Germinal center (tissue), 1 donor: ENCODE measurements at places on chromosomes 1 and 21.

- DNase-seq = peak; percentile 37
These were observed 11.5 kb upstream of the HCRTR1 start for GRCh38 chr1:31605908-31606427.

GRCh38 chr1:98399218-98399617, 262.3 kb upstream of the SNX7 start:
- no peak for DNase-seq

DNA sequence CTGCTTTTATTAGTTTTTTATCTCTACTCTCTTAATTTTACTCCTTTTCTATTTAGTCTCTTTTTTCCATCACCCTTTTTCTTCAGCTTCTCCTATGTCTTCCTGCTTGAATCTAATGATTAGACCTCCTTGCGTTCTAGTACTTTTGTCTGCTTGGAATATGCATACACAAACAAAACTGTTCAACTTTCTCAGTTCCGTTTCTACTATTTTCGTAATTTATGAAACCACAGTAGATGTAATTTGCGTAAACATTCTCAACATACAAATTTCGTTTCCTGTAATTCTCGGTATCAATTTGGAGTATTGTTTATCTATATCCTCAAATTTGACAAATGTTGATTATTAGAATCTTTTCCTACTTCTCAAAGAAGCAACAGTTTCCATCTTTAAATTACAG, 772.5 kb downstream of the USP25 start:
- DNase-seq = no peak

DNA sequence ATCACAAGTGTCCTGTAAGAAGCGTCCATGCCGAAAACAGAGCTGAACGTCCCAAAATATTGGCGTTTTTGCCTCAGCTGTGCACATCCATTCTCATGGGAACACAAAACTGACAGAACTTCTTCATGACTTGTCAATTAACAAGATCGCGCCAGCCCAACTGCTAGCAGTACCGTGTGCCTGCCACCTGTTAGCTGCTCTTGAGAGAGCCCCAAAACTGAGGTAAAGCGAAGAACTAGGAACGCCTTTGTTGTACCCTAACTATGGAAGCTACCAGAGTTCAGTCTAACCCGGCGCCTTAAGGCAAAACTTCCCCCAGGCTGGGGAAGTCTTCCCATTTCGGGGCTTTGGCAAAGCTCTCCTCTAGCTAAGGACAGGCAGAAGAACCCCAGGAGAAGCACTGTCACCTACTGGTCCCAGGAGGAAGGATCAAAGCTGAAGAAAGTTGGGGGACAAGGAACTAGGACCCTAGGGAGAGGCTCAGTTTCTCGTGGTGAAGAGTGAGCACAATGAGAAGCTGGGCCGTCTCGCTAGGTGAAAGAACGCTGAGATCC, 719 bp downstream of the EYA3 start:
- DNase-seq = no peak

- no peak for DNase-seq
These were observed 104.7 kb upstream of the KIAA0040 start for GRCh38 chr1:175297291-175297690.

DNA sequence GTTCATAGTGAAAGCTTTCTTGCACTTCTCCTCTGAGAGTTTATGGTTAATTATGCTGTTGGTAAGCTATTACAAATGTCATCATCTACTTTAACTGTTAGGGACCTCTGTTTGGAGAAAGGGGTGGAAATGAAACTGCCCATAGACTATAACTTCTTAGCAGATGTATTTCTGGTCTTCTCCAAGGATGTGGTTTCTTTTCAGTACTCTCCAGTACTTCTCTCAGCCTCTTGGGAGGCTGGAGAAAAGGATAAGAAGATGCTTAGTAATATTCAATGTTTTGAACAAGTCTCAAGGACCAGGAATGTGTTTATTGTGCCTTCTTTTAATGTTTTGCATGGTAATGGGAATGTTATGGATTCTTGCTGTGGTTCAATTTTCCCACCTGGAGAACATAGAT, 60.4 kb downstream of the LAMC2 start:
- no peak for DNase-seq

- no peak for DNase-seq
These were observed 24.1 kb upstream of the TTF2 start for GRCh38 chr1:117036018-117036461.

GRCh38 chr1:209490013-209490412, 93.5 kb upstream of the CAMK1G start:
- no peak for DNase-seq

GRCh38 chr21:46295996-46296752, 10.0 kb downstream of the YBEY start:
- DNase-seq = peak; percentile 88

GRCh38 chr1:37453647-37454046, 20.7 kb upstream of the ZC3H12A start:
- no peak for DNase-seq

DNA sequence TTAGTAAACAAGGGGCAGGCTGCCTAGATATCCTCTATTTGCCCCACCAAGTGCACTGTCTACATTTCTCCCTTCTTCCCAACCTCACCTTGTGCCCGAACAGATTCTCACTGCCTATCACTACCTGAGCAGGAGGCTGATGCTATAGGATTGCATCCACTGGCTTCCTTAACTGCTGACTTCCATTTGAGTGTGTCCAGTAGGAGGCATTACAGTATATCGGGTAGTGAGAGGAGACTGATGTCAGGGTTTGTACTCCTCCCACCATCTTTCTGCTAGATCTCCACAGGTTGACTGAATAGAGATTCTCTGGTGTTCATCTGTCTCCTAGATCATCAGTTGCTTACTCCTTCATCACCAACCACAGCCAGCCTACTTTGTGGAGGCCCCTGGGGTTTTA, 796.3 kb downstream of the LRRIQ3 start:
- no peak for DNase-seq

GRCh38 chr1:235424092-235424491, 56.9 kb downstream of the TBCE start:
- DNase-seq = no peak

DNA sequence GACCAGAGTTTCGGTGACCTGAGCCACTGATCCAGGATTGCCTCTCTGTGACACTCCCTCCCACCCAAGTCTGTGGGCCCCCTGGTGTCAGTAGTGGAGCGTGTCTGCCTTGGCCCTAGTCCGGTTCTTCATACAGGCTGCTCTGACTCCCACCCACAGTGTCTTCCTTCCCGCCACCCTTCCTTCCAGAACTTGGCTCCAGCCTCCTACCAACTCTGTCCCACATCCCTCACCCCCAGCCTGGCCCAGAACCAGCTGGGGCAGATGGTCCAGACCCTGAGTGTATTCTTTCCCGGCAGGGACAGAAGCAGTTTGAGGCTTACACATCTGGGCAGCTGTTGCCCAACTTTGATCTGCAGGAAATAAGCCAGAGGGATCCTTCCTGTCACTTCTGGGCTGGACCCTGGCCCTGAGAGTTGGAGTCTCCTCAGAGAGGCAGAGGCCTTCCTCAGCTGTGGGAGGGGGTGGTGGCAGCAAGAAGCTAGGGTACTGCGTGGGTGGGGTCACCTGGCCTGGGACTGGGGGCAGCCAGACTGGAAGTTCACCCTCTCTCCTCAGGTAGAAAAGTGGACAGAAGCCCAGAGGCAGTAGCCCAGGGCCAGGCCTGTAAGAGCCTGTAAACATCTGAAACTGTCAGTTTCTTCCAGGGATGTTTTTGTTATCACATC, 43.1 kb upstream of the EPS8L3 start:
- no peak for DNase-seq

- no peak for DNase-seq
These were observed 45.6 kb downstream of the PBX1 start for GRCh38 chr1:164604541-164604940.

- DNase-seq = no peak
These were observed 120.9 kb upstream of the MAGI3 start for GRCh38 chr1:113269168-113269963.

DNA sequence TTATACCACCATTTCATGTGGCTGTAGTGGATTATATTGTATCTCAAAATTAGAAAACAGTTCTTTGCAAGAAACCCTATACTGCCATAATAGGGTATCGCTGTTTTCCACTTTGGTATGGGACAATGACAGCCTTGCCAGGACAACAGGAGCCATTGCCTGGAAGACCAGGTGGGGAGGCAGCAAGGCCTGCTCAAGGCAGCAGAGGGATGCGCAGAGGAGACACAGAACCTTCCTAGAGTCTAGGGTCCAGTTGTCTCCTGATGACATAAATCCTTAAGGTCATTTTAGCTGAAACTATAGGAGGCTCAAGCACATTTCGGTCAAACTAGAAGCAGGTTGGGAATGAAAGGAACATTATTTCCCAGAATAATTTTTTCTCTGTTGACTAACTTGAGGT, 27.6 kb downstream of the IFNGR2 start:
- no peak for DNase-seq
